Stromal cell of bone marrow (primary cell): ENCODE measurements at places on chromosomes 16 and 17.
A peak's percentile ranks its signal among the peaks of the same experiment; 100 is the strongest.

DNA sequence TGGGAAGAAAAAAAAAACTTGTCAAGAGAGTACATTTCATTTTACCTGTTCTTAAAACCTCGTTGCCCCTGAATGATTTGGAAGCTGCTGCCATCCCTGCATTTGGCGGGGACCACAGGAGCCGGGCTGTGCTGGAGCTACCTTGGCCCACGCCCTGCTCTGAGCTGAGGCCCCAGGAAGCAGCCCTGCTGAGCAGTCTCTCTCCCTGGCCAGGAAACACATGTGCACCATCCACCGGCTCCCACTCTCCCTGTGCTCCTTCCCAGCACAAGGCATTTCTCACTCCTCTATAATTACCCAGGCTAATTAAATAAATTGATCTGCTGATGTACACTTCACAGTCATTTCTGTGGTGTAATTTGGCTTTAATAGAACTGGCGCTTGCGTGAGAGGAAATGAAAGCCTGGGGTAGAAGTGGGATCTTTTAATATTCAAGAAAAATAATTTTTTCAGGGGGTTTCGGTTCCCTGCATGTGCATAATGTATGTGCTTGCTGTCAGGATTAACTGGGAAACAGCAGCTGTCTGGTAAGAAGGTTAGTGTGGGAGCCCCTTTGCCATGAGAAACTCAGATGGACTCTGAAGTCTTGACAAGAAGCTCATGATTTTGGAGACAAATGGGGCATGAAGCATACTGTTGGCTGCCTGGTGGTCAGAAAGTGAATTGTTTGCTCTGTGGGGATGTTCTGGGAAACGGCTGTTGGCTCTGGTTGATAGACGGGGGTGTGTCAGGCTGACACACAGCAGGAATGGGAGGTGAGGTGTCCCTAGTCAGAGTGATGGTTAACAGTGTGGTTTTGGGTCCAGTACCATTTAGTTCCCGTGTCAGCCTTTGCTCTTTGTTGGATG, 252.3 kb upstream of the EEF2KMT start:
- no peak for DNase-seq

DNA sequence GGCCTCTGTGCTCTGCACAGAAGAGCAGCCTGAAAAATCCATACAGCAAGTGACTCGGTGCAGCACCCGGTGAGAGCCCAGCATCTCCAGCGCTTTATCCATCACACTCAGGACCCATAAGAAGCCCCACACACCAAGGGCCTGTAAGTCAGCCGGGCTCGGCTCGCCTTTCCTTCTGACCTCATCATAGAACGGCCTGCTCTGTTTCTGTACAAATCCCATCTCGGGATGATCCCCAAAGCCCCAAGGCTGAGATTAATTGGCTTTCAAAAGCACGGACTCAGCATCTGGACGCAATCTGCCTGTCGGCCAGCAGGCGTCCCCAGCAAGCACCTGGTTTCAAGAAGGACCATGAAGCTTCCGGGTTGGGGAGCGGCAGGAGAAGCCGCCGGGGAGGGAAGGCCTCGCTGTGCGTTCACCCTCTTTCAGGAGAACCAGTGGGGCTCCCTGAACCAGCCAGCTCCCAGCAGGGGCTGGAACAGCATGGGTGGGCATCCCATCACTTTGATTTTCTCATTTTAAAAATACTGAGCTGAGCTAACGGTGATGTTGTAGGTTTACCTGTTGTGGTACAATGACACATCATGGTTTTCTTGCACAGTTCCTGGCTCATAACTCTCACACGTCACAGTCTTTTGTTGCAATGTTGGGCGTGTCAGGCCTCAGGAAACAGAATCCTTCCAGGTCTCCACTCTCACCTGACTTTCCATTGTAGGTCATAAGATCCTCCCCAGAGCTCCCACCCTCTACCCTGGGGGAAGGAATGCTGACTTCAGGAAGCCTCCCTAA, 6.7 kb downstream of the CCDC57 start:
- DNase-seq, result peak; percentile 81

DNA sequence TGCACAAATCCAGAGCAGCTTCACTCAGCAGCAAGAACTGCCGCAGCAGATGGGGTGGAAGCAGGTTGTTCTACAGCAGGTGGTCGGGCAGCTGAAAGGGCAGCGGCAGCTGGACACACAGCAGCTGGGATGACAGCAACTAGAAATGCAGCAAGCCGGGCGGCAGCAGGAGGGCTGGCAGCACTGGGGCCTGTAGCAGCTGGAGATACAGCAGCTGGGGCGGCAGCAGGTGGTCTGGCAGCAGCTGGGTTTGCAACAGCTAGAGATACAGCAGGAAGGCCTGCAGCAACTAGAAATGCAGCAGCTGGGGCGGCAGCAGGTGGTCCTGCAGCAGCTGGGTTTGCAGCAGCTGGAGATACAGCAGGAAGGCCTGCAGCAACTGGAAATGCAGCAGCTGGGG, 460 bp downstream of the KRTAP4-3 start:
- DNase-seq, result no peak

GRCh38 chr17:36823850-36824677, 113.2 kb upstream of the LHX1 start:
- DNase-seq, result no peak

DNA sequence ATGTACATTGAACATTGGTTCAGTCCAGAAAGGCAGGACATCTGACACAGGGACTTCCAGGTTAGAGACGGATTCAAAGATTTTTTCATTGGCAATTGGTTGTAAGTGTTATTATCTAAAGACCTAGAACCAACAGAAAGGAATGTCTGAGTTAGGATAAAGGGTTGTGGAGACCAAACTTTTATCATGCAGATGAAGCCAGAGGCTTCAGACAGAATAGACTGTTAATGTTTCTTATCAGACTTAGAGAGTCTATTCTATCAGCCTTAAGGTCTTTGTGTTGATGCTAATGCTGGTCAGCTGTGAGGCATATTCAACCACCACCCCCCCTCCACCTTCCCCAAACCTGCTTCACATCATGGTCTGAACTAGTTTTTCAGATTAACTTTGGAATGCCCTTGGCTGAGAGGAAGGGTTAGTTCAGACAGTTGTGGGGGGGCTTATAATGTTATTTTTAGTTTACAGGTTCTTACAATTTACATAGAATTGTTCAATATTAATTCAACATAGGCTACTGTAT, 2.1 kb upstream of the ITGB3 start:
- DNase-seq, result no peak
